ENCODE measurements at places on chromosomes 1 and 21. TPM values are rescaled to one million over a fixed set of nuclear protein-coding genes. Genes with fewer than 3 reads are reported as not detected.

TNFRSF9 gene
- total RNA-seq = under 0.01 TPM

SPATA45 gene
- not detected for total RNA-seq

NMNAT2 gene
- 0.50 TPM for total RNA-seq

REN gene
- total RNA-seq = 0.77 TPM
